NCI-H1694 treated with DMSO at 0.1 percent for 48 hours (cell line): ENCODE measurements at places on chromosomes 5 and 9.

- no peak for DNase-seq
Measured at GRCh38 chr9:2228641-2229040, 213.5 kb downstream of the SMARCA2 start.

GRCh38 chr5:170885256-170885655 lies 23.4 kb downstream of the RANBP17 start:
- DNase-seq, result no peak

DNA sequence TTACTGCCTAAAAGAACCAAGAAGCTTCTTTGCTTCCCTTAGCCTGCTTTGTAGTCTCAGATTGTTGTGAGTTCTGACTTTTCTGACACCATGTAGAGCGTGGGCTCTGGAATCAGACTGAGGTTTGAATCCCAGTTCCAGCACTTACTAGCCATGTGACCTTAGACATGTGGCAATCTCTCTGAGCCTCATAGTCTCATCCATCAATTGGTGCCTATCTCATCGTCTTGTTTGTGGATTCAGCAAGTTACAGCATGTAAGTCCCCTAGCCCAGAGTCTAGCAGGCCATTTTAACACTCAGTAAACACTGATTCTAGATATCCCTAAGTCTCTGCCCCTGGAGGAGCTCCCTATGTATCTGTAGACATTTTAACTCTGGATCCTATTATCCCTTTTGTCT lies 94.7 kb downstream of the ANGPTL2 start:
- no peak for DNase-seq

DNA sequence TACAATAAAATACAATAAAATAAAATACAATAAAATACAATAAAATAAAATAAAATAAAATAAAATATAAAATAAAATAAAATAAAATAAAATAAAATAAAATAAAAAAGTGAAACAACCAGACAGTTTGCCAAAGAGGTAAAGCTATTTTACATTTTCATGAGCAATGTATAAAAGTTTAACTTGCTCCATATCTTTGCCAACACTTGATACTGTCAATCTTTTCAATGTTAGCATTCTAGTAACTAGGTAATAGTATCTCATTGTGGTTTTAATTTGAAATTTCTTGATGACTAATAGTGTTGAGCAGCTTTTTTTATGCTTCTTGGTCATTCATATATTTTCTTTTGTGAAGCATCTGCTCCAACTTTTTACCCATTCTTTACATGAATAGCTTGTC lies 17.3 kb downstream of the TTC33 start:
- no peak for DNase-seq

GRCh38 chr5:142097681-142098080 lies 10.9 kb upstream of the NDFIP1 start:
- no peak for DNase-seq

- DNase-seq, result peak; percentile 66
Measured at GRCh38 chr5:117486879-117487391, 912.3 kb upstream of the SEMA6A start.

- DNase-seq, result no peak
Measured at GRCh38 chr5:155827949-155828348, 499.0 kb upstream of the SGCD start.

DNA sequence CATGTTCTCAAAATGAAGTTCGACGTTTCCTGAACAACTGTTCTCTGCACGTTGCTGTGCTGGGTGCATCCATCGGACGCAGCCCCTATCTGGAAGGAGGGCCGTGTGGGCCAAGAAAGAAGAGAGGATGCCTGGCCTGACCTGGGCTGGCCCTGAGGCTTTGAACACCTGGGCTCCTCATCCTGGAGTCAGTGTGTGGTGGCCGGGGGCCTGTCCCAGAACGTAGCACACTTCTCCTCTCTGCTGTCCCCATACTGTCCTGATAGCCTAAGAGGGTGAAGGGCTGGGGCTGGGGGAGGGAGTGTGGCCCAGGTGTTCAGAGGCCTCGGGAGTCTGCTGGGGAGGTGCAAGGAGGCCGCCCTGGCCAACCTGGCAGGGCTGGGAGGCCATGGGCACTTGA lies 21.5 kb downstream of the COL5A1 start:
- DNase-seq, result no peak

- DNase-seq, result no peak
Measured at GRCh38 chr5:3695818-3696217, 100.2 kb downstream of the IRX1 start.

DNA sequence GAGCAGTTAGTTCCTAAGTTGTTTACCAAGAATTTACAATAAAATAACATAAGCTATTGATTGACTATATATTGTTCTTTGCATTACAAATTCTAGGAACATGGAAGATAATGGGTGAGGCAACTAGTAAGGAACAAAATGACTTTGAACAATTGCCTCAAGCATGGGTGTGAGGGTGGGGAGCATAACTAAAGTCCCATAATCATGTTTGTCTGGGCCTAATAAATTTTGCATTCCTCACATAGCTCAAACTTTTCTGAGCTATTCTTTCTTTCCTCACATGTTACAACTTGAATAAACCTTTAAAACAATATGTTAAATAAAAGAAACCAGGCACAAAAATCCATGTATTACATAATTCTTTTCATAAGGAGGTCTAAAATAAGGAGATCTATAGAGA lies 1066.1 kb downstream of the NR2F1-AS1 start:
- no peak for DNase-seq

DNA sequence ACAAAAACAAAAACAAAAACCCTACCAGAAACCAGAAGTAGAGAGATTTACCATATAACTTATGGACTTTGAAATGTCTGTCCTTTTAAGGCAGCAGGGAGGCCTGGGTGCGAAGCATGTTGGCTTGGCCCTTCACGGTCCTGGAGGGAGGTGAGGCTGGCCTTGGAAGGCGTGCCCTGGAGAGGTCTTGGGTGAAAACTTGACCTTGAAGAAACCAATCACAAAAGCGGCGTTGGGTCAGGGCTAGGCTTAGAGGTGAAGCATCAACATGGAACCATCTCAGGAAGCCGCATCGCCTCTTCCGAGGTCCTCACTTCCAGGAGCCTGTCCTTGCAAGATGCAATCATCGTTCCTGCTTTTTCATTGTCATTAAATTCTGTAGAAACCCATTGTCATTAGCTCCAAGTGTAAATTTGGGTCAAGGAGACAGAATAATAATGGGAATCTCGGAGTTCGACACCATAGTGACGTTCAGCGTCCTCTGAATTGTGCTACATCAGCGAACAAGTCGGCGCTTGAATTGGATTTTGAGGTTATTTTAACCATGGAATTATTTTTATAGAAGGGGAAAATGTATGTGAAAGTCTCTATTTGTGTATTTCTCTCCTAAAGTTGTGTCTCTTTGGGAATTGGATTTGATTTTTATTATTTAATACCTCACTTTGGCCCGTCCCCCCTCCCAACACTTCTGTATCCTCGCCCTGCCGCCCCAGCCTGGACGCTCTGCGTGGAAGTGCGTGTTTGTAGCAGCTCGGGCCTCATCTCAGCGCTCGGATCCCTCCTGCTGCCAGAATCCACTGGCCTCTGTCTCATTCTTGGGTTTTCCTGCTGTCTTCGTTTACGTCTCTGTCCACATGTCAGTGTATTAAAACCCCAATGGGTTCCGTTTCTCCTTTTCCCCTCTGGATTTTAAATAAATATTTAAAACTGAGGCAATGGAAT lies 11.1 kb upstream of the ORM1 start:
- DNase-seq, result no peak

GRCh38 chr5:466661-467310 lies 23.8 kb downstream of the EXOC3 start:
- DNase-seq, result no peak

- no peak for DNase-seq
Measured at GRCh38 chr5:149667829-149668330, 62.2 kb upstream of the PPARGC1B start.

- DNase-seq, result peak; percentile 27
Measured at GRCh38 chr9:9045072-9045471, 1245.5 kb upstream of the DMAC1 start.

GRCh38 chr9:27847818-27848217 lies 274.5 kb upstream of the C9orf72 start:
- DNase-seq, result no peak

DNA sequence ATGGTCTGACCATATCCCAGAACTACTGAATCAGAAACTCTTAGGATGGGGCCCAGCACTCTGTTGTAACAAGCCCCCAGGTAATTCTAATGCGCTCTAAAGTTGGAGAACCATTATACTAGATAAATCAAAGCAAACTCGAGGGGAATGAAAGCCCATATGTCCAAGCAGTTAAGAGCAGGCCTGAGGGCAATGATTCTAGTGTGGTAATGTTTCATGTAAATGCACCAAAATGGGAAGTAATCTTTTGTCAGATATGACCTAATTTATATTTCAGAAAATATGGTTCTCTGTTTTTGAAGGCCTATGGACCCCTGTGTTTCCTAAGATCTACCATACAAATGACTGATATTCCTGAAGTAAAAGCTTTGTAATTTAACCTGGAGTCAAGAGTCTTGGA lies 108.0 kb upstream of the PTGER4 start:
- no peak for DNase-seq

DNA sequence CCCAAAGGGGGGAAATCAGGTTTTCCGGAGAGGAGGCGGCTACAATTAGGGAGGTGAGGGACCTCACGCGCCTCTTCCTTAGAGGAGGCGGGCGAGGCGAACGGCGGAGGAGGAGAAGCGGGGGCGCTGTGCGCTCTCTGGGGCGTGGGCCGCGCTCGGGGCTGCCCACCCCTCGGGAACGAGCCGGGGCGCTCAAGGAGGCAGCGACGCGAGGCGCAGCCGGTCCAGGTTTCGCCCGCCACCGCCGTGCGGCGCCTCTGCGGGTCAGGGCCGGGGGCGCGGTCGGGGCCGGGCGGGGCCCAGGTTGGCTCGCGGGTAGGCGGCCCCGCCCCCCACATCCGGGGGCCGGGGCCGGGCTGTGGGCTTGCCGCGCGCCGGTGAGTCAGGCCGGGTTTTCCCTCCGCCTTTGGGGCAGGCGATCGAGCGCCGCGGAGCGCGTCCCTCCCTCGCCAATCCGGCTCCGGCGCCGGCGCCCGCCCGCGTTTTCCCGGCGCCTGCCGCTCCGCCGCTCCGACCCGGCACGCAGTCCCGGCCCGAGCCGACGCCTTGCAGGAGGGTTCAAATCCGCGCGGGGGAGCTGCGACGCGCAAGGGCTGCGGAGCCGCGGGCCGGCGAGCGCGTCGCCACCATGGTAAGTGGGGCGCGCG lies at the start of gene N4BP3:
TSS of gene N4BP3 (plus strand) at position 392 of the 647 bp plus-strand sequence. CDS start 6,052 bp downstream, outside the sequence.
- peak; percentile 28 for DNase-seq

GRCh38 chr5:23084815-23085214 lies 231.7 kb upstream of the CDH12 start:
- DNase-seq, result no peak

DNA sequence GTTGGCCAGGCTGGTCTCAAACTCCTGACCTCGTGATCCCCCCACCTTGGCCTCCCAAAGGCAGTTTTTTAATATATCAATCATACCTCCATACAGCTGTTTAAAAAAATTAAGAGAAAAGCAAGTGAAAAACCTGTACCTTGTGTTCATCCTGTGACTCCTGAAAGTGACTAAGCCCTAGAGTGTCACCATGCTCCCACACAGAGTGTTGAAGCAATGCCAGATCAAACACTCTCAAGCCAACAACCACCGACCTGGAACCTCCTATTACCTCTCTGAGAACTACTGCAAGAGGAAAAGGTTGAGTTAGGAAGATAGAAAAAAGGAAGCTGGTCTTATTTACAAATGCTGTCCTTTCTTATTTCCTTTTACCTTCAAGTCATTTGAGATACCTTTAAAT lies 123.5 kb downstream of the RASEF start:
- DNase-seq, result no peak

GRCh38 chr5:175696139-175696854 lies 38.4 kb downstream of the HRH2 start:
- DNase-seq, result peak; percentile 5

GRCh38 chr5:7742241-7742656 lies 108.7 kb downstream of the CFAP90 start:
- DNase-seq, result no peak

DNA sequence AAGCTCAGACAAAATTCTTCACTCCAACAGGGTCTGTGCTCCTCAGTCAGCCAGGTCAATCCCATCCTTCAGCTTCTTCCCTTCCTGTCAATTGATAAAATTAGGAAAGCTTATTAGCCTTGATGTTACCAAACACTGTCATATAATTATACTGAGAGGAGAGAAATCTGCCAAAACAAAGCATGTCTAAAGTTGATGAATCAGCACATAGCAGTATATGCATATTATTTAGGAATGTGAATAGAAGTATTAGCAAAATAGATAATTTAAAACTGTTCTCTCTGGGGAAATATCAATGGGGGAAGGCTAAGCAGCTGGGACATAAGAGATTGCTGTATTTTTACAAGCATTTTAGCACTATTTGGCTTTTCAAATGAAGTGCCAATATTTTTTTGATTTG lies 107.1 kb downstream of the SAXO1 start:
- no peak for DNase-seq

GRCh38 chr5:164784230-164784629 lies 1278.8 kb downstream of the MAT2B start:
- DNase-seq, result no peak

DNA sequence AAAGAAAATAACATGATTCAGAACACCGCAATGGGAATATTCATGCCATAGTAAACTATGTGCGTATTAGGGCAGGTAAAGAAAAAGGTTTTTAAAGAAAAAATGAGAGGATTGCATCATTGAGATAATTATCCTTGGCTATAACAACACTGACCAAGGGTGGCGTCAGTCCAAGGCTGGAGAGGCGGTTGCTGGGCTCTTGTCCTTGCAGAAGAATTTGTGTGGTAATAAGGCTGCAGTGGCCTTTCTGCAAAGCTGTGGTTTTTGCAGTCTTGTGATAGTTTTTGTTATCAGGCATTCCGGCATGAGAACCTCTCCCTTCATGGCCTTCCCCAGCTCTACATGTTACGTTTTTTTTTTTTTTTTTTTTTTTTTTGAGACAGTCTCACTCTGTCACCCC lies 14.0 kb downstream of the BOD1 start:
- DNase-seq, result no peak

- DNase-seq, result no peak
Measured at GRCh38 chr9:107118863-107119624, 164.0 kb upstream of the RAD23B start.

GRCh38 chr9:6630502-6631206 lies 14.9 kb downstream of the GLDC start:
- no peak for DNase-seq

- DNase-seq, result no peak
Measured at GRCh38 chr5:142057697-142058056, 44.9 kb upstream of the GNPDA1 start.

GRCh38 chr9:79222483-79222882 lies 349.3 kb upstream of the TLE4 start:
- DNase-seq, result no peak

DNA sequence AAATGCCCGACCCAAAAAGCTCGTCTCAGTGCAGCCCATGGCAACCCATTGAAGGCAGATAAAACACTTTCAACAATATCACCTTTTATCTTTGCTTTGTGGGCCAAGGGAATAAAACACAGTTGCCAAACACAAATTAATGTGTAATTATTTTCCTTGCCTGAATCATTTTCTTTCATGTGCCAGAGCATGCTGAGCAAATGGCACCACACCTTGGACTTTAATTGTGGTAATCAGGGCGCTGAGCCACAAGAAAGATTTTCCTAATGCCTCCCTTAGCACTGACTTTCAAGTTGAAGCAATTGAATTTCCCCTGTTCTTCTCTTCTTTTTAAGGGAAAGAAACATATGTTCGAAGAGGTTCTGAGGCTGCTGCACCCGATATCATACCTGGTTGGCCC lies 297.1 kb upstream of the MSX2 start:
- DNase-seq, result no peak
